ENCODE measurements at places on chromosomes 2 and 18.

DNA sequence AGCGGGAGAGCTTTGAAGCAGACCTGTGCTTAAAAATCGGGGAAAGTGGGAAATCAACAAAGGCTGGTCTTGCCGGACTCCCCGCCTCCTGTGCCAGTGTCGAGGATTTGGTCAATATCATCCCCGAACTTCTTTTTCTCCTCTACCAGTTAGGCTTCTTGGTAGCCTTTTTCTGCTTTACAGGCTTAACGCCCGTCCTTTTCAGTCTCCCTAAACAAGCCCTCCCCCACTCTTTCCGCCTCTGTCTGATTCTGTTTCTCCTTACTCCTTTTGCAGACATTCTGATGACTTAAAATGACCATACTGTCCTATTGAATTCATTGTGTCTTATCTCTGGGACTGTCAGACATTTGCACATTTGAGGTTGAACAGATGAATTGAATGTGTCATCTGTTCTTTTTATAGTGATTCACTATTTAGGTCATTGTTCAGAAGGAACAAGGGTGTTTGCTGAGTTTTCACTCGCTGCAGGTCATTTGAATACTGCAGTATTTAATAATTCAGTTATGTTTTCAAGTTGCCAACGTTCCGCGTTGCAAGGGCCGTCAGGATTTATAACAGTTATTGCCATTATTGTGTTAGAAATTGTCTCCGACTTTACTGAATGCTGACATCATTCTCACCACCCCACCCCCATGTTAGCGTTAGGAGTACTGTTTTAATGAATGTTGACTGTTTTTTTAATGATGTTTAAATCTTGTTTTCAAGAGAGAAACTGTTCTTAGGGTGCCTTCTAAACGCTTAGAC is 1.1 kb downstream of the ITGAV start:
- peak; percentile 43 for DNase-seq

- DNase-seq = no peak
Measured at GRCh38 chr2:81895620-81896250, 1591.2 kb upstream of the LRRTM1 start.

DNA sequence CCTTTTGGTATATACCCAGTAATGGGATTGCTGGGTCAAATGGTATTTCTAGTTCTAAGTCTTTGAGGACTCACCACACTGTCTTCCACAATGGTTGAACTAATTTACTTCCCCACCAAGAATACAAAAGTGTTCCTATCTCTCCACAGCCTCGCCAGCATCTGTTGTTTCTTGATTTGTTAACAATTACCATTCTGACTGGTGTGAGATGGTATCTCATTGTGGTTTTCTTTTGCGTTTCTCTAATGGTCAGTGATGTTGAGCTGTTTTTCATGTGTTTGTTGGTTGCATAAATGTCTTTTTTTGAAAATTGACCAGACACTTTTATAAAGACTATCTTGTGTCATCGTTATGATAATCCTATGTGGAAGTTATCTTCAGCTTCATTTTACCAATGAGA is 16.0 kb upstream of the ATP8B1 start:
- no peak for DNase-seq

GRCh38 chr18:46152808-46153617 is 48.8 kb downstream of the HAUS1 start:
- no peak for DNase-seq

- no peak for DNase-seq
Measured at GRCh38 chr2:100077456-100077855, 64.9 kb downstream of the AFF3 start.

- DNase-seq = no peak
Measured at GRCh38 chr2:175840256-175840655, 161.8 kb downstream of the LNPK start.
